Activated T-cell treated with anti-CD3 and anti-CD28 coated beads for 4 hours (primary cell): ENCODE measurements at places on chromosomes 2 and 18.

- DNase-seq: no peak
Observed at GRCh38 chr2:41994233-41994637, 53.6 kb upstream of the PKDCC start.

GRCh38 chr2:112081262-112081661, 26.2 kb downstream of the TMEM87B start:
- DNase-seq: no peak

GRCh38 chr2:41414486-41415230, 633.2 kb upstream of the PKDCC start:
- DNase-seq: no peak

GRCh38 chr18:79528846-79529245, 133.1 kb downstream of the NFATC1 start:
- DNase-seq: peak; percentile 83

GRCh38 chr2:207073801-207074678, 91.7 kb downstream of the KLF7 start:
- peak; percentile 28 for DNase-seq

GRCh38 chr2:26534098-26534864, 56.4 kb upstream of the OTOF start:
- DNase-seq: no peak

DNA sequence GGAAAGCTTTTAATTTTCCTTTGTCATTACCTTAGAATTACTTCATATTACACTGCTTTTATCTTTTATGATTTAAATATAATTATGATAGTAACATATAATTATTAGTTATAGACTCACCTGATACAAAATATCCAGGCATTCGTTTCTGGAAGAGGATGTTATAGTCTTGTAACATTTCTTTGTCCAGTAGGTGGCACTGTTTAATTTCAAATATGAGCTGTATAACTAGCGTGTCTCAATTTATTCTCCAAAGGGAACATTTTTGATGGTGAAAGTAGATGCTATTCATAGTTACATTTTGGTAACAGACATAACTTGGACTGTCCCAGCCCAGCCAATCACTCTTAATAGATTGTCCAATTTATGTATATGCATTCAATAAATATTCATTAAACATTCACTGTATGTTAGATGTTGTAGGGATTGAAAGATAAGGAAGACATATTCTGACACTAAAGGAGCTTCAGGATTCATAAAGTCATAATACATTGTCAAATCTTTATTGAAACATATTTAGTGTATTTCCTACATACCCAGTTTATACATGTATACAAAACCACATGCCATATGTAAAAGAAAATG, 19.2 kb downstream of the DAW1 start:
- no peak for DNase-seq

DNA sequence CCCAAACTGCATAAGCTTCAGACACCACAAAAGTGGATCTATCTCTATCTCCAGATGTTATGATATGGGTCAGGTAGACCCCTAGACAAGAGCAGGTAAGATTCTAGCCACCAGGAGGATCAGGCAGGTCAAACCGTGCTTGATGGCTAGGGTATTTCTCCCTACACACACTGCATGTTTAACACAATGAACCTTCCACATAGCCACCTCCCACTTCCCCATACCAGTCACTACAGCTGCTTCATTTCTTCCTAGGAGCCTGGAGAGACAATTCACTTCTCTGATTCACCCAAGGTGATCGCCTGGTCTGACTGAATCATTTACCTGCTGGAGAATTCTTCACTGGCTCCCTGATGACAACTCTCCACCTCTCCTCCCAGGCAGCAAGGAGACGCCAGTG, 66.0 kb upstream of the MYCN start:
- DNase-seq: no peak
